AG09319 (cell line): ENCODE measurements at places on chromosomes 12 and 14.
A peak's percentile ranks its signal among the peaks of the same experiment; 100 is the strongest.

DNA sequence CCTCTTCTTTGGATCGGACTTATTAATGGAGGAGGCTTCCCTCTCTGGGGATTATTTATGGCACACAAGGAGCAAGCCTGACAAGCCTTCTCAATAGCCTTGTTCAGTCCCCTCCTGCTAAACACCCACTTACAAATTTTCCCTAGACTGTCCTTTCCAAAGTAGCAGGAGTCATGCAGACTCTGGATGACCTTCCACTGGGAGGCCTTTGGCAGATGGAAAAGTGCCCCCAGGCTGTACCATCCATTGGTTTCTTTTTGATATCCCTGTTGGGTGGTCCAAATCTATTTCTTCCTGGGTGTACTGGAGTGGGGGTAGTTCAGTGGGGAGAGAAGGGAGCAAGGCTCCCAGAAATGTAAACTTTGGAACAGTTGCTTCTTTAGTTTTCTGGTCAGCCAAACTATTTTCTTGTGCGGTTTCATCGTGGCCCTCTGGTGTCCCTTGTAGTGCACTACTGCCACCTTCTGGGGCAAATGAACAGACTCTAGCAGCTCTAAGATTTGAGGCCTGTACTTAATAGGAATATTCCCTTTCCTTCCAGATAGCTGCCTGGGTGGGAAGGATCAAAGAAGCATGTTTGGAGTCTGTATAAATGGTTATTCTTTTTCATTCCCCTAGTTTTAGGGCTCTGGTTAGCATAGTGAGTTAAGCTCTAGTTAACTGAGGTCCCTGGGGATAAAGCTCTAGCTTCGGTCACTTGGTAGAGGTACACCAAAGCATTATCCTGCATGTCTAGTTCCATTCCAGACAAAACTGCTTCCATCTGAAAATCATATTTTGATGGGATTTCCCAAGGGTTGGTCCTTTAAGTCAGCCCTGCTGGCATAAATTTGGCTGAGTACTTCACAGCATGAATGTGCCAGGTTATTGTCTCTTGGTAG, 409.5 kb downstream of the SLC6A15 start:
- no peak for DNase-seq

- no peak for DNase-seq
Observed at GRCh38 chr14:104895207-104895785, 29.4 kb upstream of the PLD4 start.

DNA sequence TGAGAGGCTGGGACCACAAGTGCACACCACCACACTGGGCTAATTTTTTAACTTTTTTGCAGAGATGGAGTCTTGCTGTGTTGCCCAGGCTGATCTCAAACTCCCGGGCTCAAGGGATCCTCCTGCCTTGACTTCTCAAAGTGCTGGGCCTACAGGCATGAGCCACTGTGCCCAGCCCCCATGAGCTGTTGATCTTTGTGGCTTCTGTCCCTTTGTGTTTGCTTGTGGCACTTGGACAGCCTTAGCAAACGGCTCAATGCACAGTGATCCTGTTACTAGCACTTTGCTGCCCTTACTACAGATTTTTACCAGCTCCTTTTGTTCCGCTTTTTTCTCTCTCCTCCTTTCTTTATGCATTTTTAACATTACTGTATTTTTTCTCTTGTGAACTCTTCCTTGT, 25.3 kb upstream of the EVL start:
- no peak for DNase-seq

DNA sequence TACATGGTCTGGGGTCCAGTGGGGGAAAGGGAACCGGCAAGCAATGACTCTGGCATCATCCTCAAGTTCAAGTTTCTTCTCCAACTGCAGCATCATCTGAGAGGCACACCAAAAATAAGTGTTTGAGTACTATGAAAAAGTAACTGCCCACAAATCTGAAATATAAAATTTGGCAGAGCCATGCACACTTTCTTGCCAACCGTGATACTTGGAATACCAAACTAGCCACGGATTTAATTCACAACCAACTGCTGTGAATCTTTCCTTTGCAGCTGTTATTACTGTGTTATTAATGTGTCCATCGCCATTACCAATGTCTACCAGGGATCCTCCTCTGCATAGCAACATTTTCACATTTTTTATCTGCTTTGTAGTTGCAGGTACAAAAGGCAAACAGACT, 74.6 kb downstream of the GXYLT1 start:
- no peak for DNase-seq

GRCh38 chr14:23115039-23115731, 3.9 kb downstream of the CEBPE start:
- DNase-seq: peak; percentile 85

GRCh38 chr12:13061377-13061776, 17.2 kb downstream of the FAM234B start:
- no peak for DNase-seq

GRCh38 chr12:79250960-79251755, 386.6 kb downstream of the SYT1 start:
- no peak for DNase-seq

- DNase-seq: no peak
Observed at GRCh38 chr14:95143808-95144620, 13.3 kb downstream of the DICER1 start.
